Hippocampal formation (tissue), 2 donors: ENCODE measurements at places on chromosomes 4 and X.

- DNase-seq = no peak
Observed at GRCh38 chr4:16579866-16580265, 318.6 kb downstream of the LDB2 start.

DNA sequence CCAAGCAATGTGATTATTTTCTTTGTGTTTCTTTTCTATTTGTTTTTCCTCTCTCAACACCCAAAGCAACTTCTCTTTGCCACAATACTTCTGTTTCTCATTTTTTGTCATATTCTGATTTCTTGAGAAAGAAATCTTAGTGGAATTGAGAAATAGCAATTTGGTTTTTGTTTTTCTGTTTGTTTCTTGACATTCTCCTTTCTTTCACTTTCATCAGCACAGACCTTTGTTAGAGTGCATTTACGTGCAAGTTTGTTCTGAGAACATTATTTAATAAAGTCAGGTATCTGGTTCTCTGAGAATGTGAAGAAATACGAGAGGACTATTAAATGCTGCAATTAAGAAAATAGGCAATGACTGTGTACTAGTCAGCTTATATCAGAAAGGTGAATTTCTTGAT is 608.1 kb upstream of the AADAT start:
- no peak for DNase-seq

DNA sequence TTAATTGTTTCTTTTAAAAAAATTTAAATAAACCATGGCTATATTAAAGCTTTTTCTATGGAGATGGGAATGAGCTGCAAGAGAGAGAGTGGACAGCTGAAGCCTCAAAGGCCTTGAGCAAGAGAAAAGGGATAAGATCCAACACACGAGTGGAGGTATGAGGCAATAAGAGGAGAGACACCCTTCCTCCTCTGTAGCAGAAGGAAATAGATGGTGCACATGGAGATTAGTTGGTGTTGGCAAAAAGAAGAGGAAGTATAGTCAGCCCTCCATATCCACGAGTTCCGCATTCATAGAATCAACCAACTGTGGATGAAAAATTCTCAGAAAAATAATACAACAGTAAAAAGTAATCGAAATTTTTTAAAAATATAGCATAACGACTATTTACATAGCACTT is 3.2 kb downstream of the CXorf38 start:
- no peak for DNase-seq

- DNase-seq = no peak
Observed at GRCh38 chrX:1658071-1658491, 43.2 kb downstream of the ASMT start.

DNA sequence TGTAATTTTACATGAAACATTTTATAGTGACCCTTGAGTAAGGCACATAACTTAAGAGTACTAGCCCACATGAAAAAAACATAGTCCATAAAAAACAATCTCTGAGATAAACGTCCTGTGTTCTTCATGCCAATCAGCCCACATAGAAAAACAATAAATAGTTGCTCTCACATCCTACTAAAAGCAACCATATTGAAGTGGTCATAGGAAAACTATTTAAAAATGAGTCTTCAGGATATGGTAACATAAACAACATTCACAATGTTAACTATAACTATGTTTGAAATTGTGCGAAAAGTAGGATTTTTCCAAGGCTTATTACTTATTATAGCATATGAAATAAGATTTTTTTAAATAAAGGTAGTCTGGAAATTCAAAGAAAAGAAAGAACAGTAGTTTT is 77.1 kb upstream of the EPHA5 start:
- DNase-seq = no peak

GRCh38 chr4:17810260-17811077 is at the start of the genes DCAF16 and NCAPG:
Gene DCAF16 (minus strand): TSS chr4:17810757. CDS start chr4:17804141, 6,616 bp downstream.
Gene NCAPG (plus strand): TSS chr4:17810979. CDS start chr4:17811078, 99 bp downstream.
- DNase-seq = peak; percentile 98

GRCh38 chrX:153723351-153724251 is 586 bp downstream of the BCAP31 start:
- no peak for DNase-seq

- DNase-seq = no peak
Observed at GRCh38 chr4:176357359-176358082, 37.8 kb downstream of the SPCS3 start.

- DNase-seq = no peak
Observed at GRCh38 chr4:16617435-16617834, 281.0 kb downstream of the LDB2 start.

DNA sequence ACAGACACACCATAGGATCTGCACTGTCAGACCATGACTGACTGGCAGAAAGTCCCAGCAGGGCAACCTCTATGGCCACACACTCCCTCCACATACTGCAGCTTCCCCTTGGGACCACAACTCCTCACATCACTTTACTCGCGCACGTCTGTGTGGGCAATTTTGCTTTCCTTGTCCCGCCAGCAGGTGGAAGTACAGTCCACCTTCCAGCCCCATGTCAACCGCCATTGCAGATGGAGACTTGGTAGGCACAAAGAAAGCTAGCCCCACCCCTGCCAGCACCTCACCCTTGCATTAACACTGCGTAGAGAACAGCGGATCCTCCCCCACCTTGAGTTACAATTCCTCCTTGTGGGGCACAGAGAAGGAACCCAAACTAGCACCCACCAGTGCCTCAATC is 74.4 kb upstream of the NAP1L2 start:
- no peak for DNase-seq
